ENCODE measurements at places on chromosomes 3 and 15. TPM values are rescaled to one million over a fixed set of nuclear protein-coding genes. Genes with fewer than 3 reads are reported as not detected.

GXYLT2 gene
- 0.79 TPM for total RNA-seq

AADACL2 gene
- total RNA-seq: not detected

NOX5 gene
- not detected for total RNA-seq

SOX14 gene
- not detected for total RNA-seq

DNA sequence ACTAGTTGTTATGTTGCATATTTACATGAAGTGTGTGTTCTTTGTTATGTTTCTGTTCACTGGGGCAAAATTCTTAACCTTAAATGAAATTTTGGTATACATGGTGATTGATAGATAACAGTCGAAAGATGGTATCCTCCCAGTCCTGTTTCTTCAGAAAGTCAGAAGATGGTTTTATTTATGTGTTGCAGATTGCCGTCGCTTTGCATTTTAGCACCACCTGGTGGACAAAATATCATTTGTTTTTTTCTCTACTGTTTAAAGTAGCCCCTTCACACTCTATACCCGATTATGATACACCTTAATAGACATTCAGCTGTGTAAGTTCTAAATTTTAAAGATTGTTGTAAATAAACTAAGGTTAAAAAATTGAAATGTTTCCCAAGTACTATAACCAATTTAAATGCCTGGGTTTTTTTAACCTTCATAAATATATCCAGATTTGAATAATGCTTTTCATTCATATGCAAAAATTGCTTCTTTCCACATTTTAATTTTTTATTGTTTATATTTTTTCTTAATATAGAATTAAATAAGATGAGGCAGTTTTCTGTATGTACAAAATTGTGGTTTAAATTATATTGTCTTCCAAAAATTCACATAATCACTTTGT lies 152.2 kb downstream of the ALCAM start:
- peak; percentile 71 for DNase-seq

DNA sequence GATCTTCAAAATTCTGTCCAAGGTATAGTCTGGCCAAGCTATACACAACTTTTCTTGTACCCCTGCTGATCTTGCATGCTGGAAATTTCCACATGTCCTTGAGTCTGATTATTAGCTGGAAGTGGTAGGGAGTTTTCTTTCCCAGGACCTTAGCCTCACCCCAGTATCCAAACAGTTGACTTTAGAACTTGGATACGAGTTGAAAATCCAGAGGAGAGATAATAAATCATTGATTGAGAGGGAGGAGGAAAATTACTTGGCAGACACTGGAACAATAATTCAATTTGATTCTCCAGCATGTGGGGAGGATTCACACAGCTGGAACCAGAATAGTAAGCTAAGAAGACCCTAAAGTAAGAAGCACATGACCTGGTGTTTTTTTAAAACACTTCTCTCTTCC lies 116.4 kb downstream of the IL5RA start:
- no peak for DNase-seq

GRCh38 chr3:186003610-186004009 lies 65.8 kb upstream of the TRA2B start:
- no peak for DNase-seq

DNA sequence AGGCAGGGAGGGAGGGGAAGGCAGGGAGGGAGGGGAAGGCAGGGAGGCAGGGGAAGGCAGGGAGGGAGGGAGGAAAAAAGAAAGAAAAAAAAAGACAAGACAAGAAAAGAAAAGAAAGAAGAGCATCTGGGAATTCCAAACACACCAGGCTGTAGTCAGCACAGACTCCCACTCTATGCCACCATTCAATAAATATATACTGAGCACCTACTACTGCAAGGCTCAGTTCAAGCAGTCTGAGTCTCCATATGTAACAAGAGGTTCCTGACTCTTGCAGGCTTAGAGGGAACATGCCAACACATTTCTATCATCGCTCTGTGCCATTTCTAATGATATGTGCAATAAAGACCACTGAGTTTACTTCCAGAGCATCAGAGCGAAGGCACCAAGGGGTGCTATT lies 47.7 kb downstream of the ANXA2 start:
- DNase-seq: no peak

DNA sequence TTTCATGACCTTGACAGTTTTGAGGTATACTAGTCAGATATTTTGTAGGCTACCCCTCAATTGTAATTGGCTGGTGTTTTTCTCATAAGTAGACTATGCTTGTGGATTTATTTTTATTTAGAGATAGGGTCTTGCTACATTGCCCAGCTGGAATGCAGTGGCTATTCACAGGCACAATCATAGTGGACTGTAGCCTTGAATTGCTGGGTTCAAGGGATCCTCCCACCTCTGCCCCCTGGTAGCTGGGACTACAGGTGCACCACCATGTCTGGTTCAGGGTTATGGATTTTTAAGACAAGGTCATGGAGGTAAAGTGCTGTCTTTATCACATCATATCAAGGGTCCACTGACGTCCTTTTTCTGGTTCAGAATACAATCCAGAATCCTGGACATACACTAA lies 10.9 kb upstream of the IL17RD start:
- no peak for DNase-seq

GRCh38 chr15:28881170-28881569 lies 4.6 kb upstream of the APBA2 start:
- no peak for DNase-seq

DNA sequence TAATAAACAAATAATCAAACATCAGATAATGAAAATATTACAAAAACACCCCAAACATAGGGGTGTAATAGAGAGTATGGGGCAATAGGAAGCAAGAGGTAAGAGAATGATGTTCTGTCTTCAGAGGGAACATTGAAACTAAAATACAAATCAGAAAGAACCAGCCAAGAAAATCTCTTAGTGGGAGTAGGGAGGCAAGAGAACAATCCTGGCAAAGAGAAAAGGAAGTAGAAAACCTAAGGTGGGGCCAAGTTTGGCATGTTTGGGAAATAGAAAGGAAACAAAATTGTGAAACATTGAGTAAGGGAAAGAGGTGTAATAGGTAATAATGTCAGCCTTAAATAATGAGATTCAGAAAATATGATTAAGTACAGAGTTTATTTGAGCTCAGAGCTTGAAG lies 467.1 kb downstream of the RBMS3 start:
- peak; percentile 30 for DNase-seq

DNA sequence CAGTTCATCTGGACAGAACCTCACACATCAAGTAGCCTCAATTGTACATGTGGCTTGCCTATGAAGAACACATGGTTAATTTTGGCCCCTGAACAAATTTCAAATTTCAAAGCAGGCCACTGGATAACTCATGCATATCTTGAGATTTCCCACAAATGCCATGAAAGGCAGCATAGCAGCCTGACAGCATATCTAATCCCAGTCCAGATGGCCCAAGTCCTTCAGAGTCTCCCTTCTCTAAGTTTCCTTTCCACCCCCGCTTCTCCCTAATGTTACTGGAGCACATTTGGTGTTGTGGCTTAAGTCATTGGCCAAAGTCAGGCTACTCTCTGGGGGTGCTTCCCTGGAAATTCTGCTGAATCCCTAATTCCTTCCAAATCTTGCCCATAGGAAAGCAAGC lies 53.8 kb upstream of the COL6A6 start:
- DNase-seq: no peak

DNA sequence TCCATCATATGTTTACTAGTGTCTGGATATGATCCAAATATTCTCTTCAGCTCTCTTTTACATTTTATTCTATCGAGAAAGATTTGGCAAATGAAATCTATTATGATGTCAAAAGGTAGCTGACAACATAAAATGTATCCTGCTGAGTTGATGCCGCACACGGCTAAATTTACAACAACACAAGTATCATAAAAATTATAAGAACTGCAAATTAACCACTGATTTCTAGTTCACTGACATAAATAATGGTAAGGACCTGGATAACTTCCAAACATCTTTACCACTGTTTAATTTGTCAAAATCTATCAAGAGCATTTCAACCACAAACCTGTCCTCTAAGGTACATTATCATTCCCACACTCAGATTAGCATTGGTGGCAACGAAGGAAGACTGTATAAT lies 244.5 kb downstream of the FOXP1 start:
- no peak for DNase-seq

DNA sequence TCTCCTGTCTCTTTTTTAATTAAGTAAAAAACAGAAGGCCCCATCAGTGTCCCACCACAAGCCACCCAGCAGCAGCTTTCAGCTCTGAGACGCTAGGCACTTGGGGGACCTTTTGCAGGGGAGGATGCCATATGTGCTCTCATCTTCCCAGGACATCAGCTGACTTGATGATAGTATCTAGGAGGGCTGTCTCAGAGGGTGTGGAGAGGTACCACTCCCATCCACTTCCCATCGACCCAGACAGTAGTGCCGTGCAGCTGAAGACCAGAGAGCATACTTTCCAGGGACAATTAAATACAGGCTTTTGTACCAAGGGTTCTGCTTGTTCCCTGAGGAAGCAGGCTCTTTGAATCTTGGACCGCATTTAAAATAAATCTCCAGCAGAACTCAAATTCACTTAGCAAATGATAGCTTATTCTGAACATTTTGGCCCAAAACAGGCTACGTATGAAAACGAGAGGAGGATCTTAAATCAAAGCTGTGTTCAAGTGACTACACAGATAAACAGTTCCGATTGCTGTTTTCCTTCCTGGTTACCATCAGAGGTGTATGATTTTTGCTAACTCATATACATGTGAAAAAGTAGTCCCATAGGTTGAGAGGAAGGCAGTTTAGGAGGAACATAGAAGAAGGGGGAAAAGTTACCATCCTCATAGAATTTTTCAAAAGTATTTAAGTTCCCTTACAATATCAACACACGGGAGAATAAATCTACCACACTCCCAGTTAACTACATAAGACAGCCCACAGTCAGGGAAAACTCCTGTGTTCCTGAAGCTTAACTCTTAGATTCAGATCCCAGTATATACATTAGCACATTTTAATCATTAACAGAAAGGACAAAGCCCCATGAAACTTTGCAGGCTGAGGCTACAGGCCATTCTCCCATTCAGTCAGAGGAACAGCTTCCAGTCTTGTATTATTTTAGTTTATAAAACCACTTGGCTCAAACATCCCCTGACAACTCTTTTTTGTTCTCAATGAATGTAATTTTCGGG lies 9.5 kb downstream of the WNT5A start:
- DNase-seq: no peak

DNA sequence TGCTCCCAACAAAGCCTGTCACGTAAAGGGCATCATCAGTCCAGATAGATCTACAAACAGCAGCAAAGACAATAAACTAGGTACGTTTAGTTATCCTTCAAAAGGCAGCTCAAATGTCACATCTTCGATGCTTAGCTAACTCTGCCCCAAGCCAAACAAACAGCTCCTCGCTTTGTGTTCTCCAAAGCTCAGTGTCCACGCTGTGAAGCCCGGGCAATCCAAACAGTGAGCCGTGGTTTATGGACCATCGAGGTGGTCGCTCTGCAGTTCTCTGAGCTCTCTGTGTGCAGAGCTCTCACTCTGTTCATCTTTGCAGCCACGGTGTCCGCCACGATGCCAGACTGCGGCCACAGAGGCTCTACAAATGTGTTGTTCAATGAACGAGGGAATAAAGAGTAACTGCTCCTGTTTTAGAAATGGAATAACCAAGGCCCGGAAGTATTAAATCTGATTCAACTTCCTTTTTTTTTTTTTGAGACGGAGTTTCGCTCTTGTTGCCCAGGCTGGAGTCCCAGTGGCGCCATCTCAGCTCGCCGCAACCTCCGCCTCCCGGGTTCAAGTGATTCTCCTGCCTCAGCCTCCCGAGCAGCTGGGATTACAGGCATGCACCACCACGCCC lies 117.2 kb upstream of the FAM174B start:
- no peak for DNase-seq

DNA sequence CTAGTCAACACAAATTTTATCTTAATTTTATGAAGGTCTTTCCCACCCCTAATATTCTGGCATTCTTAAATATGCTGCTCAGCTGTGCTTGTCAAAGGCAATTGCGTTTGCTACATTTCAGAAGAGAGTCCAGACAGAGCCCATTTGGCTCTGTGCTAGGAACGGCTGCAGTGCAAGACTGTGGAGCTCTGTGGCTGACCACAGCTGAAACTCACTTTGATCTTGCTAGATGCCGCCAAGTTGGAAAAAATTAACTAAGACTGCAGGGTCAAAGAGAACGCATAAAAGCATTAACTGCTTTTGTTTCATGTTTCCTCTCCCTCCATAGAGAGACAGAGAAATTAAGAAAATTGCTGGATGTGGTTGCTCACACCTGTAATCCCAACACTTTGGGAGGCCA lies 7.6 kb upstream of the PPP1R2 start:
- no peak for DNase-seq

DNA sequence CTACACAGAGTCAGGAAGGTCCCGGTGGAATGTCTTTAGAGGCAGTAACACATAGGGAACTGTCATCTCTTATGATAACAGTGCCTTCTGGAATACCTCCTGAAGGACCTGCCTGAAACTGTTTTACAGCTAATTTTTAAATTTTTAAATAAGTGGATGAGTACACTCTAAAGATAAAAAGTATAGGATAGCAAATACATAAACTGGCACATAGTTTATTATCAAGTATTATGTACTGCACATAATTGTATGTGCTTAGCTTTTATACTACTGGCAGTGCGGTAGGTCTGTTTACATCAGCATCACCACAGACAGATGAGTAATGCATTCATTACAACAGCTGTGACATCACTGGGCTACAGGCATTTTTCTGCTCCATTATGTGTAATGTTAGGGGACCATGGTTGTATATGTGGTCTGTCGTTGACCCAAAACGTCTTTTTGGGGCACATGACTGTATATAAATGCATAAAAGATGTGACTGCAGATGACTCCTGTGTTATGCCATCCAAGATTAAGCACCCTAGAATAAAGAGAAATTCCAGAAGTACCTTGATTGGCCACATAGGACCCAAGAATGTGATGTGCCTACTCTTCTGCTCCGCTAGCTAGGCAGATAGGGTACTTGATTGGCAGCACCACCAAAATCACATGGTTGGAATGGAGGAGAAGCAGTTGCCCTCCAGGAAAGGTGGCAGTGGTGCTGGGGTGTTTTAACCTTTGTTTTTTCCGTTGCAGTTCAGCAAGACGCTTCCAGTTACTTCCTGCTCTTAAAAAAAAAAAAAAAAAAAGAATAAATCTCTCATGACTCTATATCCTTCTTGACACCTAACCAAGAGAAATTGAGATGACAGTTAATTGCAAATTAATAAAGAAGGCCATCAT lies 3.3 kb downstream of the VPS8 start:
- DNase-seq: peak; percentile 71

DNA sequence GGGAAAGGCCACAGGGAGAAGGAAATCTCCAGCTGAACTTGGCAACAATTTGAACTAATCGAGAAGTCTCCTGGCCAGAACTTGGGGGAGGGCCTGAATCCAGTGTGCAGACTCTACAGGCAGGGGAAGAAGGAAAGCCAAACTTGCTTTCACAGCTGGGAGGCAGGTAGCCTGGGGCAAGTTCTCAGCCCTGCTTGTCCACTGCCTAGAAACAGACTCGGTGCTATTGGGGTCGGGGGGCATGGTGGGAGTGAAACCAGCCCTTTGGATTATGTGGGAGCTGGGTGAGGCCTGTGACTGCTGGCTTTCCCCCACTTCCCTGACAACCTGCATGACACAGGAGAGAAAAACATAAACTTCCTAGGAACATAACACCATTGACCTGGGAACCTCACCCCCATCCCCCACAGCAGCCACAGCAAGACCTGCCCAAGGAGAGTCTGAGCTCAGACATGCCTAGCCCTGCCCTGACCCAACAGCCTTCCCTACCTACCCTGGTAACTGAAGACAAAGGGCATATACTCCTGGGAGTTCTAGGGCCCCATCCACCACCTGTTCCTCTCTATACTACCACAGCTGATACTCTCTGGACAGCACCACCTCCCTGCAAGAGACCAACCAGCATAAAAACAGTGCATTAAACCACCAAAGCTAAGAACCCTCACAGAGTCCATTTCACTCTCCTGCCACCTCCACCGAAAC lies 103.7 kb upstream of the MNS1 start:
- peak; percentile 36 for DNase-seq

GRCh38 chr3:178859386-178859785 lies 212.2 kb downstream of the ZMAT3 start:
- DNase-seq: no peak

GRCh38 chr15:40914486-40914885 lies 14.7 kb upstream of the DLL4 start:
- no peak for DNase-seq
